Right lobe of liver (tissue), 6 donors: ENCODE measurements at places on chromosomes 12 and 14. TPM values are rescaled to one million over a fixed set of nuclear protein-coding genes. Genes with fewer than 3 reads are reported as not detected.

GPX2 gene
- 290 TPM for total RNA-seq

TAS2R43 gene
- 2.2 TPM for total RNA-seq

DNA sequence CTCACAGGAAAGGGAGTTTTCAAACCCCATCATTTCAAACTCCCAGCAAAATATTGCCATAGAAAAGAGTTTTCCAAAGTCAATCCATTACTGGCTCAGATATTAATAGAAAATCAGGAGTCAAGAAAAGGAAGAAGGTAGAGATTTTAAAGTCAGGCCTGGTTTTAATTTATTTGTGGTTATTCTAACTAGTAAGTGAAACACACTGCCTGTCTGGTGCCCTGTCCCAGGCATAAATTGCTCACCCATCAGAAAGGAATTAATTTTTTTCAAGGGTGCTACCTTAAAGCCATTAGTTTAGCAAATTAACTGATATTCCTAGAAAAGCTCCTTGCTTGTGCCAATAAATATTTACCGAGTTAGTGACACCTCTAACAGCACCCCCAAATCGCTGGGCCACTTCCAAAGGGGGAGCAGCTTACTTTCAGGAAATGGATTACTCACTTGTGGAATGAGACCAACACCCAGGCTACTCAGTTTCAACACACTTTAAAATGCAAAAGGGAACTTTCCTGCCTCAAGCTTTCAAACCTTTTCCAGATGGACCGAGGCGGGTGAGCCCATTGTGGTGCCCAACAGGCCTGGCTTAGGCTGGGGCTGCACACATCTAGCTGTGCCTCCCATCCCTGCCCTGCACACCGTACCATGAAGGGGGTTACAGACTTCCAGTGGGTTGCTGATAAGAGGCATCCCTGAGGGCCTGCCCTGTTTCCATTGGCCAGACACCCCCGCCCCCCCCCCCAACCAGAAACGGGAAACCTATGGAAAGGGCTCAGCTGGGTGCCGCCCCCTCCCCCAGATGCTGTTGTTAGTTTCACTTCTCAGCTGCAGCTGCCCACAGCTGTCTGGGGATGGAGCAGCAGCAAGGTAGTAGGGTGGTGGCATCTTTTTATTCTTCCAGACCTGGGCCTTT is 117.2 kb downstream of the SAMD4A start:
- no peak for DNase-seq

DNA sequence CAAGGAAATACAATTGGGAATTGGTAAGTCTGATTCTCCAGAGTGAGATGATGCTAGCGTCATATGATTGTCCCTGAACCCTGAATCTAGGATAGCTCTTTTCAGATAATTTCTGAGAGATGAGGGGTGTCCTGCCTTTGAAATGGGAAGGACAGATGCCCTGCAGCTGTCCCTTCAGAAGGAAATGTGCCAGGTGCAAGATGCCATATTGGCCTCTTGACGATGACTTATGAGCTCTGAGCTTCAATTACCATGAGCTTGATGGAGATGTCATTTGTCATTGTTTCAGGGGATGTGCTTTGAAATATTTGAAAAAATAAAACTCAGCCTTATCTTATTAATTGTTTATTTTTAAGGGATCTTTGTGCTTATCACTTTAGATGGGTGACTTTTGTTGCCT is 185.1 kb downstream of the DACT1 start:
- no peak for DNase-seq

- no peak for DNase-seq
These were observed 388.6 kb downstream of the RAD51B start for GRCh38 chr14:68208218-68208617.

DNA sequence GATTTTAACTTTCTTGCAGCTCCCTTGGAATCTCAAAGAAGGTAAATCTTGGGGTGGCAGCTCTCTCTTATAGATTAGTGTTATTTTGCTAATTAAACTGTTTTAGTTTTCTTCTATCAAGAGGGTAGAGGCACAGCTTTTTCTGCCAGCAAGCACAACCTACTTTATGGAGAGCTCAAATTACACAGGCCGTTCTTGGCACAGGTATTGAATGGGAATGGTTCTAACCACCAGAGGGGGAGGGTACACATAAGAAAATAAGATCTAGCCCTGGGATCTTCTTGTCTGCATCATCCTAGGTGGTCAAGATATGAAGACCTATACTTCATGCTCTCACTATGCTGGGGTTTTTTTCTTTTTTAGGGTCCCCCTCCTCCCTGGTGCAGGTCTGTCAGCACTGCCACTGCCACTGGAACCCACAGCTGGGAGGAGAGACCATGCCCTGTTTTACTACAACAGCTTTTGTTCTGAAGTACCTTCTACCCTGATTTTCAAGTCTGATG is 48.6 kb upstream of the STAC3 start:
- DNase-seq: no peak

GRCh38 chr12:49264873-49265792 is at the start of gene TUBA1C:
Gene TUBA1C (plus strand): TSS chr12:49265082. CDS start chr12:49265182, 100 bp downstream.
- DNase-seq: peak; percentile 97
